NAMALWA (cell line): ENCODE measurements at places on chromosomes 12 and 14.

- peak; percentile 65 for DNase-seq
These were observed 113.5 kb upstream of the VASH1 start for GRCh38 chr14:76647697-76648298.

- no peak for DNase-seq
These were observed 41.2 kb downstream of the TMTC2 start for GRCh38 chr12:82727886-82728285.

- DNase-seq, result no peak
These were observed 3.5 kb downstream of the CISTR start for GRCh38 chr12:53748072-53748840.

GRCh38 chr12:47052274-47052673 lies 27.1 kb upstream of the PCED1B start:
- no peak for DNase-seq

DNA sequence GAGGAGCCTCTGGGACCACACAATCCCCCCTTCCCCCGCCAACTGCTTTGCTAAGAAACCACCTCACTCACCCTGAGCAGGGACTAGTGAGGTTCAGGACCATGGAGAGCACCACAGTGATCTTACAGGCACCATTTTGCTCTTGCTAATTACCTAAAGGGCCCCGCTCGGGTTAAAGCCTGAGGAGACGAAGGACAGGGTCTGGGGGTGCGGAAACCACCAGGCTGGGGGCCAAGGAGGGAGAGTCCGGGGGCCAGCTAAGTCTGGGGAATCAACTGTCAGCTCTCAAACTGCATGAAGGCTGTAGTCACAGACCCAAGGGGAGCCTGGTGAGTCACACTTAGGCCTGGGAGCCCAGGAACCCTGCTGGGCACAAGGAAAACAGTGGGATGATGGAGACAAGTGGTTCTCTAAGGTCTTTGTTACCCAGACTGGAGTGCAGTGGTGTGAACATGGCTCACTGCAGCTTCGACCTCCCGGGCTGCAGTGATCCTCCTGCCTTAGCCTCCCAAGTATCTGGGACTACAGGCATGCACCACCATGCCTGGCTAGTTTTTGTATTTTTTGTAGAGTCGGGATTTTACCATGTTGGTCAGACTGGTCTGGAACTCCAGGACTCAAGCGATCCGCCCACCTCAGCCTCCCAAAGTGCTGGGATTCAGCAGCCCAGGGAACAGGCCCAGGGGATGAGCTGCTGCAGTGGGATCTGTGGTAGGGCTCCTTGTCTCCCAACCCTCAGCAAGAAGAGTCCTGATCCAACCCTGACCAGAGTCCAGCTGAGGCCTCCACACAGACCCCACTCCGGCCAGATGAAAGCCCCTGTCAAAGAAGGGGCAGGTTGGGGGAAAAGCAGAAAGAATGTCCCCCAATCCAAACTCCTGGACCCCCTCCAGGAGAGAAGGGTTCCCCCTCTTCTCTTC lies 98.8 kb downstream of the CALM1 start:
- DNase-seq, result peak; percentile 71

DNA sequence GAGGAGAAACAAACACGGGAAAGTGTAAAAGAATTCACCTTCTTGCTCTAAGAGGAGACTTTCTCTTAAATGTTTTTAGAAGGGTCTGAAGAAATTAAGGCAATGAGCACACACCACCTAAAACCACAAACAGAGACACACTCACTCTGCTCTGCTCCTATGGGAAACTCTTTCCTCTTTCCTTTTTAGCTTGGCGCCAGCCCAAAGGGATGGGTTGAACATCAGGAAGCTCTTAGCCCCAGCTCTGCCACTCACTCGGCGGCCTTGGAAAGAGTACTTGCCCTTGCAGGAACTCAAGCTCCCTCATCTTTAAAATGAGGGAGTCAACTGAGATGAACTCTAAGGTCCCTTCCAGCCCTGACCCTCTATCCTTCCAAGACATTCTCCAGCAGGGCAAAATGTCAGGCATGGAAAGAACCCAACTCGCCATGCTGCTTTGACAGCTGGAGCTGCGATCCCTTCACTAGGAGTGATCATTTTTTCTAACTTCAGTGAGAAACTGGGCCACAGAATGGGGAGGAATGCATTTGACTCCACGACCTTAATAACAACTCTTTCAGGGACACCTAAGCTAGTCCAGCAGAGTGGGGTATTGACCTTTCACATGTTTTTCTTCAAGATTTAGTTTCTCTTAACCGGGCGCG lies 980 bp upstream of the RNASE8 start:
- DNase-seq, result no peak

DNA sequence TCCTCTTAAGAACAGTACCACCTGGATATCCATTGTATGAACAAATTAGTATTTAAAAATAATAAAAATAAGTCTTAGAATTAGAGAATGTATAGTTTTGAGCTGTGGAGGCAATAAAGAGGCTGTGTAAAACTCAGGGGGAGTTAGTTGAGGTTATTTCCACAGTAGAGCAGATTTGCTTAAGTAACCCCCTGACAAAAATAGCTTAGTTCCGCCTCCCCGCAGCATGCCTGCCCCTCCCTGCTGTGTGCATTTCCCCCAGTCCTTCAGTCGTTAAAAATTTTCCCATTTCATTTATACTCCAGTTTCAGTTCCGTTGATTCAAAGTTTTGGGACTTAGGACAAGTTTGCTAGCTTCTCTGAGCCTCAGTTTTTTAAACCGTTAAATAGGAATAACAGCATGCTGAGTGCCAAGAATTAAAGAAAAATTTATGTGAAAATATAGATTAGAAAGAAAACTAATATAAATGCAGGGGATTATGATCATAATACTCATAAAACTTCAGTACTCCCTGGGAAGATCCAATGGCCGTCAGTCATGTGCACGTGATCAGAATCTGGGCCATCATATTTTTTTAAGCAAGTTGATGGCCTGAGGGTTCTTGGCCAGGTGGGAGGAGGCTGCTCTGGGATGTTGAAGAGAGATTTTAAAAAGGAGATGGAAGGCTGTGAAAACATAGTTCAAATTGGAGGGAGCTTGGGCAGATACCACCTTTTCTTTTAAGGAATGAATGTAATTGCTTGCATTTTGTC lies 14.5 kb upstream of the SLC38A2 start:
- DNase-seq, result peak; percentile 80

GRCh38 chr14:93082576-93083001 lies 33.1 kb downstream of the ITPK1 start:
- DNase-seq, result no peak

- no peak for DNase-seq
These were observed 343.2 kb downstream of the ZFP36L1 start for GRCh38 chr14:68449561-68450181.

DNA sequence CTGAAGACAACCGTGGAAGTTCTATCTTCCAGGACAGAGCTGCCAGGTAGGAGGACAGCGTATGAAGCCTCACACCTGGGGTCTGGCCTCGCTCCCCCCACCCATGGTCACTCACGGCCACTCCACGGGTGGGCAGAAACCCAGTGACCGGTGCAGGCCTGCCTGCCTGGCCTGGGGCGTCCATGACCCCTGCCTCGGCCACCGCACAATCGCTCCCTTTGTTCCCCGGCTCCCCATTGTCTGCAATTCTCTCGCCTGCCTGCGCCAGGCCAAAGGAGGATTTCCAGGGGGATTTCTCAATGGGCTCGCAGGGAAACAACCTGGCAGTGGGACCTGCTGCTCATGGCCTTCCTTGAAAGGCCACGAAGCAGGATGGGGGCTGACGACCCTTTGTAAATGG lies 22.6 kb downstream of the CCDC85C start:
- no peak for DNase-seq

- DNase-seq, result no peak
These were observed 140.3 kb upstream of the NUDT4 start for GRCh38 chr12:93237235-93237915.

DNA sequence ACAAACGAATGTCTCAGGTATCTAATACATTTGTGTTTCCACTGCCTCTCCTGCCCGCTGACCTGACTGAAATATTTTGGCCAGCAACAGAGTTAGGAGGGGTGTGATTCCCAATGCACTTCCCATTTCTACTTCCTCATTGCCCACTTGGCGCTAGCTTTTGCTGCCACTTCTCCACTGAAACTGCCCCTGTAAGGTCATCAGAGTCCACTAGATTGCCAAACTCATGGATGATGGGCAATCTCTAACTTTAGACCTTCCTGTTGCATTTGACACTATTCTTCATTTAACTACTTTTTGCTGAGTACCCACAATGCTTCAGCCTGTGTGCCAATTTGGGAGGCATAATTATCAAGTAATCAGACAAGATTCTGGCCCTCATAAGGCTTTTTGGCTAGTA lies 40.8 kb downstream of the GPR65 start:
- DNase-seq, result no peak

- DNase-seq, result no peak
These were observed 81.8 kb downstream of the IRF2BPL start for GRCh38 chr14:76946753-76947077.

DNA sequence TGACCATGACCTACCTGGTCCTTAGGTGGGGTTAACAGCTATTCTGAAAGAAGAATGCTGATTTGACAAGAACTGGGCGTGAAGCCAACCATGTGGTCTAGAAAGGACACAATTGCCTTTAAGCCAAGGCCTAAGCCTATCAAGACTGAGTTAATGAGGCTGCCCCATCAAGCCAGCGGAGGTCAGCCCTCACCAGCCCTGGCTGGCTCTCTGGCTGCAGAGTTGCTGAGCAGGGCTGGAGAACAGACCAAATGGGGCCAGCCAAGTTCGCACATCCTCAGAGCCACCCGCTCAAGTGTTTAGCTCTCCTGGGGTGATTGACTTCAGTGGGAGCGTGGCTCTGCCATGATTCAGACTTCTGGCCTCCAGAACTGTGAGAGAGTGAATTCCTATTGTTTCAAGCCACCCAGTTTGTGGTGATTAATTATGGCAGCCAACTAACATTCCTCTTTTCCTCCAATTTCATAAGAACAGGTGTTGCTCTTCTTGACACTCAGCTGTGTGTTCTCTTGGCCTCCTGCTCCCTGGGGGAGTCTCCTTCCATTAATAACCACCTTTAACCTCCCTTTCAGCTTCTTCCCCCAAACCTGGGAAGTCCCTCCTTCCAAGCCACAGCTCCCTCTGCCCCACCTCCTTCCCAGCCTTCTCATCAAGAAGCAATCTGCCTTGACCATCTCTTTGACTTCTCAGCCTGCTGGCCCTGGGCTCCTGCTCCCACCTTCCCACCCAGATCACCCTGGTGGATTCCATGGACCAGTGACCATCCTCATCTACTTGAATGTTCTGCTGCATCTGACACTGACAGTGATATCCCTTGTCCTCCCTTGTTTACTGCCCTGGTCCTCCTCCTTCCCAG lies 5.3 kb upstream of the SERPINA5 start:
- DNase-seq, result no peak

- DNase-seq, result no peak
These were observed 17.6 kb downstream of the GNPTAB start for GRCh38 chr12:101813117-101813516.

- peak; percentile 69 for DNase-seq
These were observed 76.3 kb downstream of the SCAF11 start for GRCh38 chr12:45914090-45914489.

DNA sequence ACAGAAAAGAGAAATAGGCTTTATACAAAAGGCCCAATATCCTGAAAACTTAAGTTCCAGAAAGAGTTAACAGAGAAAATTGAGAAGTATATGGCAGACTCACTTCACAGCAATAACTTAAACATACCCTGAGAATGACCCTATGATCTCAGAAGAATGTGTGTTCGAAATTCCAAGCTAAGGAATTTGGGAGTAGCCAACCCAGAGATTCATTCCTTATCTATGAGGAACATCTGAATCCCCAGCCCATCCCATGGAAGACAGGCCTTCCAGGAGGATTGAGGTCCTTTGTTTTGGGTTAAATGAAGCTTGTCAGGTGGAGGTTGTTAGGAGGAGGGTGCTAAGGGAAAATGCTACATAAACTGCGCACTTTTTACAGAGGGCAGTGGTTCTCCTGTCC lies 7.5 kb upstream of the SAV1 start:
- DNase-seq, result no peak

DNA sequence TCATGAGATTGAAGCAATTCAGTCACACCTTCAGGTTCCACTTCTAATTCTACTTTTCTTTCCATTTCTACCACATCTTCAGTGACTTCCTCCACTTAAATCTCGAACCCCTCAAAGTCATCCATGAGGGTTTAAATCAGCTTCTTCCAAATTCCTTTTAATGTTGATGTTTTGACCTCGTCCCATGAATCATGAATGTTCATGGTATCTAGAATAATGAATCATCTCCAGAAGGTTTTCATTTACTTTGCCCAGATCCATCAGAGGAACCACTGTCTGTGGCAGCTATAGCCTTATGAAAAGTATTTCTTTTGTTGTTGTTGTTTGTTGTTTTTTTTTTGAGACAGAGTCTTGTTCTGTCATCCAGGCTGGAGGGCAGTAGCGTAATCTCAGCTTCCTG lies 7.6 kb downstream of the RXYLT1 start:
- no peak for DNase-seq

GRCh38 chr12:28446031-28446430 lies 255.8 kb downstream of the CCDC91 start:
- no peak for DNase-seq

GRCh38 chr14:97297100-97297499 lies 499.9 kb downstream of the VRK1 start:
- no peak for DNase-seq

- DNase-seq, result no peak
These were observed 56.7 kb upstream of the AEBP2 start for GRCh38 chr12:19382563-19382962.

DNA sequence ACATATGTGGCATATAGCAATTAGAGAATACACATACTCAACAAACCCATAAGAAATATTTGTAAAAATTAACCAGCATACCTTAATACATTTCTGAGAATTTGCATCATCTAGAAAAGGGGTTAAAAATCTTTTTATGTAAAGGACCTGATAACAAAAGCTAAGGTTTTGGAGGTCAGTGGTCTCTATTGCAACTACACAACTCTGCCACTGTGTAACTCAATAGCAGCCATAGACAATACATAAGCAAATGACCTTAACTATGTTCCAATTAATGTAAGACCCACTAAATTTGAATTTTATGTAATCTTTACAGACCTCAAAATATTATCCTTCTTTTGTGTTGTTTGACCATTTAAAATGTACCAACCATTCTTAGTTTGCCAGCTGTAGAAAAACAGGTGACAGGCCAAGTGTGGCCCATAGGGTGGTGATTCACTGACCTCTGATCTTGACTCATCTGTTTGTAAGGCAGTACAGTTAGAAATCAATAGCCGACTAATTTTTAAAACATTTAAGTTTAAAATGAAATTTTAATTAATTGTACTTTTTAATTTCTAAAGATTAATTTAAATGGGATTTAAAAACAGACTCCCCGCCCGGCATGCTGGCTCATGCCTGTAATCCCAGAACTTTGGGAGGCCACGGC lies 7.4 kb upstream of the EPS8 start:
- DNase-seq, result no peak

- no peak for DNase-seq
These were observed 1954.6 kb upstream of the FLRT2 start for GRCh38 chr14:83575301-83575700.

- DNase-seq, result no peak
These were observed 19.1 kb downstream of the ANG start for GRCh38 chr14:20707622-20708021.

GRCh38 chr12:107435520-107435919 lies 250.1 kb upstream of the PWP1 start:
- DNase-seq, result no peak
